ENCODE measurements at places on chromosomes 1 and 21. TPM values are rescaled to one million over a fixed set of nuclear protein-coding genes. Genes with fewer than 3 reads are reported as not detected.

Gene NHLH1
- not detected for total RNA-seq

Gene ATP1A4
- total RNA-seq: not detected

Gene IL20
- total RNA-seq: not detected

Gene SFN
- 1.6 TPM for total RNA-seq
